ENCODE measurements at places on chromosomes 11 and 22. TPM values are rescaled to one million over a fixed set of nuclear protein-coding genes. Genes with fewer than 3 reads are reported as not detected.

DNA sequence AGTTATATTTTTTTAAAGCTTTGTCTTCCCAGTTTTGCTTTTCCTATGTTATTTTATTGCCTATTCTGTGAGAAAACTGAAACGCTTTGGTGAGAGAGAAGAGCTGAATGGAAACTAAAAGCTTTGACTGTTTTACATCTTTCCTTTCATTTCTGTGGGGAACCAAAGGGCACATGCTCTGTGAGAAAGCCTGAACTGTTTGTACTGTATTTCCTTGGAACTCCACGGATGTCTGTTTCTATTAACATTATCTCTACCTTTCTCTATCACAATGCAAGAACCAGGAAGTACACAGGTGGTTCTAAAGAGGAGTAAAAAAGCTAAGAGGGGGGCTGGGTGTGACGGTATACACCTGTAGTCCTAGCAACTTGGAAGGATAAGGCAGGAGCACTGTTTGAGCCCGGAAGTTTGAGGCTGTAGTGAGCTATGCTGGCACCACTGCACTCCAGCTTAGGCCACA lies 43.8 kb downstream of the CELF1 start:
- DNase-seq = no peak

DNA sequence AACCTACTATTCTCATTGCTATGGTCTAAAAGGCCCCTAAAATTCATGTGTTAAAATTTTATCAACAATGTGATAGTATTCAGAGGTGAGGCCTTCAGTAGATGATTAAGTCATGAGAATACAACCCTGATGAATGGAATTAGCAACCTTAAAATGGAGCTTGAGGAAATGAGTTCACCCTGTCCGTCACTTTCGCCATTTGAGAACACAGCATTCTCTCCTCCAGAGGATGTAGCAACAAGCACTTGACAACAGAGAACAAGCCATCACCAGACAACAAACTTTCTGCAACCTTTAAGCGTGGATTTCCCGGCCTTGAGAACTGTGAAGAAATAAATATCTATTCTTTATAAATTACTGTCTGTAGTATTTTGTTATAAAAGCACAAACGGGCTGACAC lies 197.0 kb downstream of the SBF2 start:
- no peak for DNase-seq

- no peak for DNase-seq
Observed at GRCh38 chr11:33135216-33135615, 26.1 kb downstream of the CSTF3 start.

GRCh38 chr11:65619281-65619928 lies 3.8 kb downstream of the PCNX3 start:
- no peak for DNase-seq

DNA sequence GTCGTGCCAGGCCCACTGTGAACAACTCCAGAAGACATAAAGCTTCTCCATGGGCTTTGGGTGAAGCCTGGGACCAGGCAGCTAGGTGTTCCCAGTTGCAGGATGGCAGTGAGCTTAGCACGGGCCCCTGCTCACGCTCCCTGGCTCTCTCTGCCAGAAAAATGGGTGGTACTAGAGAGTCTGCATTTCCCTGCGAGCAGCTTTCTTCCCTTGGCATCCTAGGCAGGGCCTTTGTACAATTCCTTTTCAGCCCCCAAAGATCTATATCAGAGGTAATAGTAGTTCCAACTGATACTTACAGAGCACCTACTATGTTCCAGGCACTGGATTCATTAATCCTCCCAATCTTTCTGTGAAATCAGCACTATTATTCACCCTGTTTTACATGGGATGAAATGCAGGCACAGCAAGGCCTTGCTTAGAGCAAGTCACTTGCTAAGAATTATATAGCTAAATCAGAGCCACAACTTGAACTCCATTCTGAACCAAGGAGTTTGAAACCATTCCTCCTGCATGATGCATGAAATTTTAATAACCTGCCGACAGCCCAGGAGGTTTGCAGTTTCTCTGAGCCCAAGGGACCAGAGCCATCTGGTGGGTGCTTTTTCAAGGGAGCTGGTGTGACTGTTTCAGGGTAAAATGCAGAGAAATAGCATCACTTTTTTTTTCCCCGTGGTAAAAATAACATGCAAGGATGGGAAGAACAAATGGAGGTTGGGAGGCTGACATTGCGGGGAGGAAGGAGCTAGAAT lies 22.7 kb downstream of the NAV2 start:
- DNase-seq = no peak

- DNase-seq = no peak
Observed at GRCh38 chr11:70311616-70312015, 41.1 kb downstream of the PPFIA1 start.

GRCh38 chr11:72008728-72009127 lies 10.0 kb downstream of the IL18BP start:
- no peak for DNase-seq

GRCh38 chr22:20968281-20968977 lies 1.4 kb downstream of the AIFM3 start:
- DNase-seq = no peak

DNA sequence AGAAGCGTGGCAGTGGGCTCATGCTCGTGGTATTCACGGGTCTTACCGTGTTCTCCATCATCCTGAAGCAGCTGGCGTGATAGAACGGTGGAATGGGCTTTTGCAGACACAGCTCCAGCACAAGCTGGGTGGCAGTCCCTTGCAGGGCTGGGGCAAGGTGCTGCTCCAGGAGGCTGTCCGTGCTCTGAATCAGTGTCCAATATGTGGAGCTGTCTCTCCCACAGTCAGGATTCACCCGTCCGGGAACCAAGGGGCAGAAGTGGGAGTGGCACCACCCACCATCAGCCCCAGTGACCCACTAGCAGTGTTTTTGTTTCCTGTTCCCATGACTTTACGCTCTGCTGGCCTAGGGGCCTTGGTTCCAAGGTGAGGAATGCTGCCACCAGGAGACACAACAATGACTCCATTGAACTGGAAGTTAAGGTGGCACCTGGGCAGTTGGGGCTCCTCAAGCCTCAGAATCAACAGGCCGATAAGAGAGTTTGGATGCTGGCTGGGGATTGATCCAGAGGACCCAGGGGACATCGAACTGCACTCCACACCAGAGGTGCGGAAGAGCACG lies 16.9 kb upstream of the CD81 start:
- DNase-seq = no peak

GRCh38 chr11:118916842-118917388 lies 8.8 kb downstream of the BCL9L start:
- DNase-seq = peak; percentile 30

DNA sequence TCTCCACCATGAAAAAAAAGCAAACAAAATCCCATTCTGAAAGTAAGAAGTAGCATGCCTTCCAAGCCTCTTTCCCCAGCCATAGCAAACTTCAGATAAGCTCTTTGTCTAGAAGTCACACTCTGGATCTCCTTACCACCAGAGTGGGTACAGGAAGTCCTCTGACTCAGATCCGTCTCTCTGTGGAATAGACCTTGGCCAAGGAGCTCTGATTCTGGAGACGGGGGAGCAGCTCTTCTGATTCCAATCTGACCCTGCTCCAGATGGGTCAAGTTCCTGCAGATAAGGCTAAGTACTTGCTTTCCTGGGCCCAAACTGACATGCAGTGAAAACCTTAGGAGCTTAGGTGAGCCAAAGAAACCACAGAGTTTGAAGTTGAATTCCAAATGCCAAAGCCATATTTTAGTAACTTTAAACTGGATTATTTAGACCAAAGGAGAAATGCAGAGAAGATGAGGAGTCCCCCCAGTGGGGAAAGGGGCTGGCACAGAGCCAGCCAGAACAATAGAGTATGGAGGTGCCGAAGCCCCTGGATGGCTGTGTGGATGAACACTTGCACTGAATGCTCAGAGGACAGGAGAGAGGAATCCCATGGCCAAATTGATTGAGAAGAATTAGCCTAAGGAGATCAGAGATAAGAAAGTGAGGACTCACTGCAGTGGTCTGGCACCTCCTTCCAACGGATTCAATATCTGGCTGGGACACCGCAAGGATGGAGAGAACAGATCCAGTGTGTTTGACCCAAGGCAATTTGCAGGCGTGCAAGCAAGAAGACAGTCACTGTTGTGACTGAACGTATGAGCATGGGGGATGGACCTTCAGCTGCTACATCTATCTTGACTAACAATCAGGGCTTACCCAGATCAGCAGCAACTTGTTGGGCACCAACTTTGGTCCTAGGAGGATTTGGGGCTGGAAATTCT lies 54.9 kb downstream of the ENDOD1 start:
- DNase-seq = no peak

DNA sequence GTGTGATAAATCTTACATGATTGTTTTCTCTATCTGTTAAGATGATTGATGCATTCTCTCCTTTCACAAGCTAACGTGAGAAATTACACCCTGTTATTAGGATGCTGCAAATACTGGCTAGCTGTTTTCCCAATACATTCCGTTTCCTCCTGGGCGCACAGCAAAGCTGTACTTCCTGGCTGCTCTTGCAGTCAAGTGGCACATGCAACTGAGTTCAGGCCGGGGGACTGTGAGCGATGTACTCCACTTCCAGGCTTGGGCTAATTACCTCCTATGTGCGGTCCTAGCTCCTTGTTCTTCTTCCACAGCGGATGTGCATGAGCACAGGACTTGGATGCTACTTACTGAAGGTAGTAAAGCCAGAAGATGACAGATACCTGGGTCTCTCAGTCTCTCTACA lies 234.9 kb upstream of the SESN3 start:
- no peak for DNase-seq

GRCh38 chr11:68657021-68657780 lies 27.1 kb upstream of the GAL start:
- no peak for DNase-seq

DNA sequence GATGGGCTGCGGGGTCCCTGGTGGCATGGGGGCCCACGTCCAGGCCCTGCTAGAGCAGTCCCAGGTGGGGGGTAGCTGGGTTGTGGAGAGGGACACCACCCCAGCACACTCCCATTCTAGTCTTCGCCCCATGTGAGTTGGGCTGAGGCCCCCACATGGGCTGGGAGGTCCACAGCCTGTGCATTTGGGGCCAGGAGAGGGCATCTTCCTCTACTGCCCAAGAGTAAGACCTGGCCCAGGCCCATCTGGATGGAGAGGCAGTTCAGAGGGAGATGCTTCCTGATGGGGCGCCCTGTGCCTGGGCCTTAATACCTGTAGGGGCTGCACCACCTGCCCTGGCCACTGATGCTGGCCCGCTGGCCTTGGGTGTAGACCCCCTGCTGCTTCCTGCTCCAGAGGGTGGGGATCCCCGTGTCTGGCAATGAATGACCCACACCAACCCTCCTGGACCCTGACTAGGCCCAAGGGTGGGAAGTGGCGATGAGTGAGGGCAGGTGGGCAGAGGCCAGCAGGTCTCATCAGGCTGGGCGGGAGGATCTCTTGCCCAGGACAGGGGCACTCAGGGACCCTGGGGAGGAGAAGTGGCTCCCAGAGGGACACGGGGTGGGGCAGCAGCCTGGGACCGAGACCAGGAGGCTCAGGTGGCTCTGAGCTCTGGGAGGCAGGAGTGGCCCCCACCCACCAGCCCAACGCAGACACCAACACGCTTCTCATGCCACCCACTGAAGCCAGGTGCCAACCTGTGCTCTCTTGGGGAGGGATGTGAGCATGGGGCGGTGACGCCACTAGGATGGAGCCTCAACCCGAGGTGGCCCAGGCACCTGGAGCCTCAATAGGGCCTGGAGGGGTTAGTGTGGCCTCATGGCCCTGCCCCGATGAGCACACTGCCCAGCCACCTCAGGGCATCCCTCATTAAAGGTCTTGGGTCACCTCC lies 17.4 kb upstream of the GNB1L start:
- no peak for DNase-seq

DNA sequence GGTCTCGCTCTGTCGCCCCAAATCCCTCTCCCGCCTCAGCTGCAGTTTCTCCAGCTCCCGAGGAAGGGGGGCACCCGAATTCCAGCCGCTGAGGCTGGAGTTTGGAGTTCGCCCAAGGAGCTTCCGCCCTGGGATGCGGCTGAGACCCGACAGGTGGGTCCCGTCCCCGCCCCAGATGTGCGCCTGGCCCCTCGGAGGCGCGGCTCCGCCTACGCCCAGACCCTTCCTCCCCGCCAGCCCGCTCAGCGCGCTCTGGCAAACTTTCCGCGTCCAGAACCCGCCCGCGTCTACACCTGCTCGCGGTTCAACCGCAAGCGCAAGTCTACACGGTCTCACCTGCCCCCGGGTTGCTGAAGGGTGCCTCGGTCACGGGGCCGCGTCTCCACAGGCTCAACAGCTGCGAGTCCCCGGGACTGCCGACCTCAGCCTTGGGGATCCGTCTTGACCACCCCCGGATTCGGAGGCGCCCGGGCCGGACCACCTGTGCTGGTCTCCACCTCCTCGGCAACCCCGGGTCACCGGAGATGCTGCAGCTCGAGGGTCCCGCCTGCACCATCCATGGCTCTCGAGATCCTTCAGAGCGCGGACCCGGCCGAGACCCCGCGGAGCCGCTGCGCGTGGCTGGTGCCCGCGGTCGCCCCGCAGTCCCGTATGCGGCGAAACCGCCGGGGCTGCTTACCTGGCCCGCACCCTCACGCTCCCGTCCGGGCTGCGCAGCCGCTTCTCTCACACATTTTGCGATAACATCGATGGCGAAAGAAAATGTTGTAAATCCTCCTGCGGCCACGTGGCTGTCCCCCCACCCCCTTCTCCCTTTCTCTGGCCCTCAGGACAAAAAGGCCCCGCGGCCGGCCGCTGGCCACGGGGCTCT lies 63.6 kb downstream of the NFAM1 start:
- DNase-seq = no peak

DNA sequence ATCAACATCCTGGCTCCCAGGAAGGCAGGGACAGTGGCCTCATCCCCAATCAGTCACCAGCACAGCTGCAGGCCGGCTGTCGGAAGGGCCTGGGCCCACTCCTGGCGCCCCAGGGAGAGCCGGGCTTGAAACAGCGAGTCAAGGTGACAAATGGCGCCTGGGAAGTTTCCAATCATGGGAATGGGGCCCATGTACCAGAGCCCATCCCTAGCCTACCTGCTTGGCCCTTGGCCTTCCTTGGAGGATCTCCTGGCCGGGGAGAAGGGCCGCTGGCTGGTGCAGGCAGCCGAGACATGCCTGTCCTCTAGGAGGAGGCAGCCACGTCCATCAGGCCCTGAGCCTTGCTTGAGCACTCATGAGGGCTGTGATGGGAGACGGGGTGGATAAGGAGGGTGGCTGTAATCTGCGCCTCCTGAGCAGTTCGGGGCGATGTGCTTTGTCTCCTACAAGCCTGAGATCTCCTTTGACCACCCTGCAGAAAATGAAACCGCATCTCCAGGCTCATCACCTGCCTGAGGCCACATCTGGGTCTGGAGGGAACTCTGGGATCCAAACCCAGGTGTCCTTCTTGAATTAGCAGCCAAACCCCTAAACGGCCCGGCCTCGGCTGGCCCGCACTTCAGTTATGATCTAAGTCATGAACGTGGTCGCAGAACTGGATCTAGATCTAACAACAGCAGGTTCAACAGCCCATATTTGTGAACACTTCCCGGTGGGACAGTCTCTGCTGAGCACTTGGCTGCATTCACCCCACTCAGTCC lies 862.0 kb downstream of the TBC1D22A start:
- DNase-seq = no peak

GRCh38 chr11:66124564-66124963 lies 54.5 kb downstream of the PACS1 start:
- DNase-seq = peak; percentile 41

SCGB1D2 gene
- total RNA-seq = not detected

GP1BB gene
- total RNA-seq = 8.5 TPM

KCTD14 gene
- not detected for total RNA-seq

FADS1 gene
- 55.3 TPM for total RNA-seq

TBX10 gene
- not detected for total RNA-seq

PIK3IP1 gene
- 6.8 TPM for total RNA-seq

VPS37C gene
- total RNA-seq = 9.7 TPM

APLNR gene
- 0.03 TPM for total RNA-seq
